Hindlimb muscle (tissue), 1 donor: ENCODE measurements at places on chromosomes 12 and 14. TPM values are rescaled to one million over a fixed set of nuclear protein-coding genes. Genes with fewer than 3 reads are reported as not detected.

Gene SLC8A3
- 5.8 TPM for polyA plus RNA-seq

Gene CATSPERB
- 0.40 TPM for polyA plus RNA-seq

DNA sequence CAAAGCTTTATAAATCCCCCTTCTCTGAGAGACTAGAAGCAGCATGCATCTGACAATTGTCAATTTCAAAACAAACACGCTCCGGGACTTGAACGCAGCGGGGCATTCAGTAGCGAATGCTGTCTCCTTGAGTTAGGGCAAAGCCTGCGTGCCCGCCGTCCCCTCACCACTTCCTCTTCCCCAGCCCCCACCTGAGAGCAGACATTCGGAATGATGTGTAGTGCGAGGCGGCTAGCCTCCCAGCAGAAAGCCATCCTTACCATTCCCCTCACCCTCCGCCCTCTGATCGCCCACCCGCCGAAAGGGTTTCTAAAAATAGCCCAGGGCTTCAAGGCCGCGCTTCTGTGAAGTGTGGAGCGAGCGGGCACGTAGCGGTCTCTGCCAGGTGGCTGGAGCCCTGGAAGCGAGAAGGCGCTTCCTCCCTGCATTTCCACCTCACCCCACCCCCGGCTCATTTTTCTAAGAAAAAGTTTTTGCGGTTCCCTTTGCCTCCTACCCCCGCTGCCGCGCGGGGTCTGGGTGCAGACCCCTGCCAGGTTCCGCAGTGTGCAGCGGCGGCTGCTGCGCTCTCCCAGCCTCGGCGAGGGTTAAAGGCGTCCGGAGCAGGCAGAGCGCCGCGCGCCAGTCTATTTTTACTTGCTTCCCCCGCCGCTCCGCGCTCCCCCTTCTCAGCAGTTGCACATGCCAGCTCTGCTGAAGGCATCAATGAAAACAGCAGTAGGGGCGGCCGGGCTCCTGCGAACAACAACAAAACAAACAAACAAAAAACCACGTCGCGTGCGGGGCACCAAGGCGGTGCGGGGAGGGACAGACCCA, 2.2 kb downstream of the PRMT8 start:
- no peak for DNase-seq

Gene RAD9B
- 2.7 TPM for polyA plus RNA-seq

- no peak for DNase-seq
Measured at GRCh38 chr12:128671528-128672042, 152.2 kb downstream of the SLC15A4 start.

Gene OTOGL
- 0.44 TPM for polyA plus RNA-seq

Gene HOXC9
- 17.4 TPM for polyA plus RNA-seq

DNA sequence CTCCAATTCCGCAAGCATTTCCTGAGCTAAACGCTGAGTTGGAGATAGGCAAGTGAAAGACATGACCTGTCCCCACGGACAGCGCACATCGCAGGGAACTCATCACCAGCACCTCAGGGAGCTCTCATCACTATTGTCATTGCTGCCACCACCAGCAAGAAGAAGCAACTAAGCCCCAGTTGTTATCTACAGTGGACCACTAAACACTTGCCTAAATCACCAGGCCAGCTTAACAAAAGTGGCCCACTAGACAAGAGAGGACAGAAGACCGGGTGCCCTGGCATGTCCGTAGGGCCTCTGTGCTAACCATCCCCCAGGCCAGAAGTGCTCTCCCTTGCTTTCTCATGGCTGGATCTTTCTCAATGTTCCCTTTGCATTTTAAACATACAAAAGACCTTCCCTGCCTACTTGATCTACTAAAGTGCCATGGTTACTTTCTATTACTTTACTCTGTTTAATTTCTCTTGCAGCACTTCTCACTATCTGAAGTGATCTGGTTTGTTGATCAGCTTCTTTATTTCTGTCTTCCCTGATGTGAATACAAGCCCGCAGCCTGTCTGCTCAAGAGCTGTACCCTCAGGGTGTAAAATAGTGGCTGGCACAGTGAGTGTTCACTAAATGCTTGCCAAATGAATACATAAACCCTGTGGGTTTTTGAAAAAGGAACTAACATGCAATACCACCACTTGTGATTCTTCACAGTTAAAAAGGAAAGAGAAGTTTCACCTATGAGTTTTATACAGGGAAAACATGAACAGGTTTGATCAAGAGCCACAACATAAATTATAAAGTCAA, 60.9 kb upstream of the RFLNA start:
- no peak for DNase-seq

DNA sequence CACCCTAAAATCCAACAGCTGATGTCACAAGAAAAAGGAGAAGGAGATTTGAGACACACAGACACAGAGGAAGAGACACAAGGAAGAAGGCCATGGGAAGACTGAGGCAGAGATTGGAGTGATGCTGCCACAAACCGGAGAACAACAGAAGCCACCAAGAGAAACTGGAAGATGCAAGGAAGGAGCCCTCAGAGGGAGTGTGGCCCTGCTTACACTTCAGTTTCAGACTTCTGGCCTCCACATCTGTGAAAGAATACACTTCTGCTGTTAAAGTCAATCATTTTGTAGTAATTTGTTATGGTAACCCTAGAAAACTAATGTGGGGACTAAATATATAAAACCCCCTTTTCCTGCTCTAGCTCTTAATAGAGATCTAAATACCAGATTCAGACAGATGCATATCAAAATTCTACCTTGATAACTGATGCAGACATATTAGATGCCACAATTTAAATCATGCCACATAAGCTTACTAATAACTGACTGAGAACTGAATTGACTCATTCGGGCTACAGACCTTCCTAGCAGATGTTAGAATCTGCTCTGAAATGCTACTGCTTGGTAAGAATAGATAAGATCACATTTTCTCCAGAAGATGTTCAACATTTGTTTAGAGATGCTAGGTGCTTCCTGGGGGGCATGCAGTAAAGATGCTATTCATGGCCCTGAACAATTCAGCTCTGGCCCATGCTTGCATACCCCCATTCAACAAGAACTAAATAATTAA, 113.1 kb upstream of the CCND2 start:
- DNase-seq, result no peak

DNA sequence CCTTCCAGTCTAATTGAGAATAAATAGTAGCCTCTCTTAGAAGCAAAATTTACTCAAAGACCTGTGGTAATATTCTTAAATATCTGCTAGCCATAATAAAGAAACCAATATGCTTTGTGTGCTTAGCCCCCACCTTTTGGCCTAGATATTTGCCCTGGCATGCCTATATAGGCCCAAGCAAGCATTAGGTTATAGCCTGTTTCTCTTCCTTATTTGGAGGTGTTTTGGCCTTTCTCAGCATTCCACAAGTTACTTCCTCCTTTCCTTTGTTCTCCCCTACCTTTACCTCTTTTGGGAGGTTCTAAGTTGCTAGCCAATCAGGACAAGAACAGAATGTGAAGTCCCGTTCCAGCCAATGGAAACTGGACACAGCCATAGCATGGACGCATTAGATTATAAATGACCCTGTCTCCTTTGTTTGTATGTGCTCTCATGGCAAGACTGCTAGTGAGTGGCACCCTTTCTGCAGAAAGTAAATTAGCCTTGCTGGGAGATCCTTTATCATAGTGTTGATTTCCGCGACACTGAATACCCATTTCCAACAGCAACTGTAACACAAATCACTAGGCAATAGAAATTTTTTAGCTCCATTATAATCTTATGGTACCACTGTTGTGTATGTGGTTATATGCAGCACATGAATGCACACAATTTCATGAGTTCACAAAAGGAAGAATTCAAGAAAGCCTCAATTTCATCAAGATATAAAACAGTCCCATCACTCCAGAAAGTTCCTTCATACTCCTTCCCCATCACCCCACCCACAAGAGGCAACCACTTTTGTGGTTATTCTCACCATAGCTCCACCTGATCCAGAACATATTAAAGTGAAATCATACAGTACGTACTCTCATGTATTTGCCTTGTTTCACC, 37.6 kb downstream of the CEP83 start:
- DNase-seq, result no peak

DNA sequence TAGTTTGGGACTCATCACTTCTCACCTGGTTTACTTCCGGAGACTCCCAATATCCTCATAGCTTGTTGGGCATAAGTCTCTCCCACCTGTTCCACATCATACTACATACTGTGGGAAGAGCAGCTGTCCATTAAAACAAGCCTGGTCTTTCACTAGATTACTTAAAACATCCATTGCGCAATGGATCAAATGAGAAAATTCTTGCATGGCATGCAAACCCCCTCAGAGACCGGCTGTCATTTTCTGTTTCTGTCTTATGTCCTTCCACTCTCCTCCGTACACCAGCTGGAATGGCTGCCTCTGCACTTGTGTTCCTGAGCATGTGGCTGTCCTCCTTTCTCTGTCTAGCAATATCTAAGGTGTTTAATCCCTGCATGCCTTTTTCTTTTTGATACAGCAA, 265.6 kb downstream of the TMEM117 start:
- no peak for DNase-seq

Gene MANSC1
- 10.3 TPM for polyA plus RNA-seq
